GM23338 (cell line): ENCODE measurements at places on chromosomes 2 and 18.

DNA sequence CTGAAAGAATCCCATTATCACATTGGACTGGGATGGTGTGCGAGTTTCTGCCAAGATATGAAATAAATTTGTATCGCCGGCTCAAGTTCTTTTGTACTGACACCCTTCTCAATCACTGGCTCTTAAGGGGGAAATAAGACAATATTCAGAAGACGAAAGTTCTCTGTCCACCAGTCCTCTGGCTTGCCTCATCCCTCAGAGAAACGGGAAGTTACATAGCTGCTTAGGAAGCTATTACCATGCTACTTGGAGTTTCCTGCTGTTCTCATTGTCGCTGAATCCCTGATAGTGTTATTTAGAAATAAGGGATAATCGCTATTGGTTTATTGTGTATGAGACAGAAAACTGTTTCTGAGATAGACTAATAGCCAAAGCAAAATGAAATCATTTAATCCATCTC lies 205.0 kb upstream of the ZNF521 start:
- no peak for DNase-seq

GRCh38 chr2:168245074-168245825 lies 2.1 kb downstream of the STK39 start:
- no peak for DNase-seq

- DNase-seq, result no peak
These were observed 509.2 kb upstream of the ID2 start for GRCh38 chr2:8172661-8173060.

DNA sequence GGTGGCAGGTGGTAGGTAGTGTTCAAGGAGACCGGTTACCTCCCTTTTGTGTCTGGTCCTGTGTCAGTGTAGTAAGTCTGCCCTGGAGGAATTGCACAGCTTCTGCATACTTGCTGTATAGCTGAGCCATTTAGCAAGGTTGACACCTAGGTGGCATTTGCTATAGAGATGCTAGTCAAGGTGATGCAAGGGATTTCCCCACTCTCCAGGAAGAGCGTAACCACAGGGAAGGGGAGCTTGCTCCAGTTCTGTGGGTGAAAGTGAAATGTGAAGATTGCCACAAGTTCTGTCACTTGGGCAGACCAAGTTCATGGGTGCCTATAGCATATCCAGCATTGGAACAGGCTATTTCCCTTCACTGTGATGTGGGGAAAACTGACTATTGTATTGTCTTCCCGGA lies 28.1 kb downstream of the NAT8 start:
- no peak for DNase-seq

DNA sequence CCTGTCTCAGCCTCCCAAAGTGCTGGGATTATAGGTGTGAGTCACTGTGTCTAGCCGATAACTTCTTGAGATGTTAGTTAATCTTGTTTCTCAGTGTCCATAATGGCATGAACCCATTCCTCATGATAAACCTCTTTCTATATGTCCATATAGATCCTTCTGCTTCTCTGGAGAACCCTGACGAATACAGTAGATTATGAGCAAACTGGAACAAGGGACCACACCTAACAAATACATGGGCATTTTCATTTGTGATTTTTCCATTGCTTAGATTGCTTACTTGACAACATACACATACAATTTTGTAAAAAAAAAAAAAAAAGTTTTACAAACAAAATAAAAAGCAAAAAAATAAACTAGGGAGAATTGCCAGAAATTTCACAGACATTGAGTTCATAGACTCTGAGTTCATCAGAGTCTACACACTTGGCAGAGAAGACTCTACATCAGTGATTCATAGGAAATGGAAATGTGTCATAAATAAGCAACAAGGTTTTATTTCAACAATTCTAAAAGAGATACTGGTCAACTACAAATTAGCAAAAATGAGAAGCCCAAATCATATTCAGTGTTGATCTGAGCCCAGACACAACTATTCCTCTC lies 96.7 kb downstream of the GALR1 start:
- DNase-seq, result no peak

- DNase-seq, result no peak
These were observed 122.2 kb upstream of the NXPH2 start for GRCh38 chr2:138902239-138902871.

DNA sequence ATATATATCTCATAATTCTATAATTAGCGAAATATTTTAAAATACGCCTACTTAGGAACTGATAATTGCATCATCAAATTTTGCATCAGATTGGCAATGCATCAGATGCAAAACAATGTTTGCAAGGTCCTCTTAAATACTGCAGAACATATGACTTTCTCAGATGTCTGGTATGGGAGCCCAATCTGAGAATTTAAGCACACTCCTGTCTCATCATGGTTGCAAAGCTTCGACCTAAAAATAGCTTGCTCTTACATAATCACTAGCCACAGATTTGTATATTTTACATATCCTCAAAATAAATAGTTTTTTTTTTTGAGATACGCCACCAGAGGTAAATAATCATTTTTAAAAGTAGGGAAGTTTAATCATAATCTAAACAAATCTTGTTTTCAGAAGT lies 123.2 kb downstream of the CABYR start:
- DNase-seq, result no peak

DNA sequence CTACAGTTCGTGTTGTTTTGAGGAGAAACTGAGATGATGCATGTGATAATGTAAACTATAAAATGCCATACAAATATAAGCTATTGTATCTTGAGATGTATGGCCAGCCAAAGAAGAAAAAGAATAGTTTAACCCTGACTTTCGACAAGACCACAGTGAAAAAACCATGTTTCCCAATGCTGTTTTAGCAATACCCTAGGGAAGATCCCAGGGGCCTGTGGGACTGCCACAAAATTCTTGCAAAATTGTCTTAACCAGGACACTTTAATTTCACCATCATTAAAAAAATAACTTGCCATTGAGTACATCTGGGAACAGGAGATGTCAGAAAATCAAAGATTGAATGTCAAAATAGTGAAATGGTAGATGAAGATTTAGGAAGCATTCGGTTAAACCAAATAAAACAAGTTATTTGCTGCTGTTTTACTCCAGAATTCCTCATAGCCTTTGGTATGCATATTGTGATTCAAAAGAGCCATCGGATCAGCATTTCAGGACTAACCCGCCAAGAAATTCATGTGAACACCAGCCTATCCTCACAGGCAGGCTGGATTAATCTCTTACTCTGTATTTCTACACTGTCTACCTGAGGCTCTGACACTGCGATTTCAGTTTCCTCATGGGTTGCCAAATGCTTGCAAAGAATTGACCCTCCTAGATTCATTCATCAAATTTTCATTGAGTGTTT lies 49.0 kb upstream of the SP3 start:
- peak; percentile 59 for DNase-seq

- no peak for DNase-seq
These were observed 33.4 kb downstream of the MYCN start for GRCh38 chr2:15973481-15974401.

- DNase-seq, result no peak
These were observed 41.3 kb downstream of the VPS54 start for GRCh38 chr2:63977904-63978303.

DNA sequence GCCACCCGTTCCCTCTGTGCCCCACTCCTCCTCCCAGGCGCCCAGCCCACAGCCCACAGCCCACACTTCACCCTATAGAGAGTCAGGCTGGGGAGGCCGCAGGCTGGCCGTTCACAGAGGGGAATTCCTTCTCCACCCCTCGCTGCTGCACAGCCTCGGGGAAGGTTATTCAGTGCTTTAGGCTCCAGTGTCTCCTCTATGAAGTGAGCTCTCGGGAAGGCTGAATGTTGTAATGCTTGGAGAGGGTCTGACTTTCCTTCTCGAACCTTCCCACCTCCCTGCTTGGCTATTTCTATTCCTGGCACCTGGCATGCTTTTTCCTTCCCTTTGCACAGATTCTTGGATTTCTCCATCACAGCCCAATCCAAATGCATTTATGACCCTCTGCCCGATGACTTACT lies 62.5 kb upstream of the SMAD7 start:
- no peak for DNase-seq

DNA sequence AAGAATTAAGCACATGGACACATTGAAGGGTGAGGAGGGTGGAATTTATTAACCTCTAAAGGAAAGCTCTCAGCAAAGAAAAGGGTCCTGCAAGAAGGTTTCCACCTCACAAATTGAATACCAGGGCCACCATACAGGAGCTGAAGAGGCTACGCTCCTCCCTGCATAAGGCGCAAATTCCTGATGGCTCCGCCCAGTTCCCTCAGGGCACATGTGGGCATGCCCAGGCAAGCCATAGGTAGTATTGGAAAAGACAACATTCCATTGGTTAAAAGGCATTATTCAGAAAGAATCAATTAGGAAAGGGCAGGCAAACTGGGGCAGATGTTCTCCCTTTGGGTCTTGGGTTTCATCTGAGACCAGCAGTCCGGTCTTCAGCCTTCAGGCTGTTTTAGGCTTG lies 161.2 kb downstream of the PTPRM start:
- peak; percentile 49 for DNase-seq

- DNase-seq, result no peak
These were observed 42.8 kb downstream of the ARL6IP6 start for GRCh38 chr2:152761214-152761613.

GRCh38 chr18:44837482-44838180 lies 156.9 kb downstream of the SETBP1 start:
- no peak for DNase-seq

DNA sequence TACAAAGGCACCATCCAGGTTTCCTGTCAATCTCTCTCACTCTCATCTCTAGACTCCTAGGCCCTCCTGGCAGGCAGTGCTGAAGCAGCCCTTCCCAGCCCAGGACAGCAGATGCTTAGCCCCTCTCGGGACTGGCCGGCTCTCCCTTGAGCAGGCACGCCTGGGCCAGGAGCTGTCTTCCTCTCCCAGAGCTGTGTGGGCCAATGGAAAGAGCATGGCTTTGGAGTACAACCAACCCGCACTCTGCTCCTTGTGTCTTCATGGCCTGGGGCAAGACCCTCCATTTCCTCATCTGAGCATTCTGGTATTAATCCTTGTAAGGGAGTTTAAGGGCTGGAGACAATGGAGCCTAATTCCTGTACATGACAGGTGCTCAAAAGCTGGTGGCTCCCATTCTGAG lies 97.2 kb downstream of the CAPN13 start:
- DNase-seq, result no peak

- DNase-seq, result no peak
These were observed 96.8 kb upstream of the THUMPD2 start for GRCh38 chr2:39875914-39876267.
